ENCODE measurements at places on chromosomes 5 and 9.

DNA sequence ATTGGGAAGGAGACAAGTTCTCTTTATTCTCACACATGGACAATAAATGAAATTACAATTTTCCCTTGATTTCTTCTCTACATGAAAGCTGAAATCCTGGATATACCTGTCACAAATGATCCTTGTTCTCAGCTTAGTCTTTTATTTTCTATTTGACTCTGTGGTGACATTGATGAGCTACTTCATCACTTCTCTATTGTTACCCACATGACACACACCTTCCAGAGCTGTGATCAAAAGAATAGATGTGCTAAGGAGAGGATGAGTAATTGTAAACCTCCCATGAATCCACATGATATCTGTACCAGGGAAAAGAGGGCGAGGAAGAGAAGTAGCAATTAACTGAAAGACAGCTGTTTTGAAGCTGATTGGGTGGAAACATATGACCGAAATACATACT, 102.0 kb downstream of the CAVIN4 start:
- DNase-seq, result no peak

GRCh38 chr5:81579262-81579924, 171.5 kb downstream of the SSBP2 start:
- DNase-seq, result no peak

DNA sequence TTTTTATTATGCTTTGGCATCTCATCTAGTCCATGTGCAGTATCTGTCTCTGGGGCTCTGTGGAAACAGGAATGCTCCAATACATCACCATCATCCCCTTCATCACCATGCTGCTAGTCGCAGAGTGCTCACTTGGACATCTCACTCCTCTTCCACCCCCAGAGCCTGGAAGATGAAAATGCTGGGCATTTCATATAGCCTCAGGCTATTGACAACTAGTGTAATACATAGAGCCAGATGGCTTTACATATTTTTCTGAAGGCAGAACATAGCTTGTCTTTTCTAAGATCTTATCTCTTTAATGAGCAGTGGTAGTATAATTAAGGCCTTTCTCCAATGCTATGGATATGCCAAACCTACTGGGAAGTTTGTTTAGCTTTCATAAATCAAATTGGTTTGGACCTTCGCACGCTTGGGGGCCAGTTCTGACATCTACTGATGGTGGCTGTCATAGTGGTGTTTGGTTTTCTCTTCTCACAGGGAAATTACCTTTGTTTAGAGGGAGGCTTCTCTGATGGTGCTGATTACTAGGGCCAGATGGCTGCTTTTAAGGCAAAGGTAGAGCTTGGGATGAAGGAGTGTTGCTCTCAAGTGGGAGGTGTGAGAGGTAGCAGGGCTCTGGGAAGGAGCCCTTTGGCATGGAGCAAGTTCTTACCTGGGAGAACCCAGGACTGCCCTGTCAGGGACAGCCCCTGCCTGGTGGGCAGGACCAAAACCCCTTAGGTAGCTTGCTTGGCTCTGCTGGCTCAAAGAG, 63.1 kb upstream of the CXCL14 start:
- DNase-seq, result no peak

GRCh38 chr5:124847907-124848306, 101.5 kb upstream of the ZNF608 start:
- no peak for DNase-seq

DNA sequence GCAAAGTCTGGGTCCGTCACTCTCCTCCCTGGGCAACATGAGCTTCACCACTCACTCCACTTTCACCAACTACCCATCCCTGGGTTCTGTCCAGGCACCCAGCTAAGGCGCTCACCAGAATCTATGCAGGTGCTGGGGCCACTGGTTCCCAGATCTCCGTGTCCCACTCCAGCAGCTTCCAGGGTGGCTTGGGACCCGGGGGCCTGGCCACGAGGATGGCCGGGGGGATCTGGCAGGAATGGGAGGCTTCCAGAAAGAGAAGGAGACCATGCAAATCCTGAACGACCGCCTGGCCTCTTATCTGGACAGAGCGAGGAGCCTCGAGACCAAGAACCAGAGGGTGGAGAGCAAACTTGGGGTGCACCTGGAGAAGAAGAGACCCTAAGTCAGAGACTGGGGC, 1611.0 kb upstream of the ACO1 start:
- no peak for DNase-seq

DNA sequence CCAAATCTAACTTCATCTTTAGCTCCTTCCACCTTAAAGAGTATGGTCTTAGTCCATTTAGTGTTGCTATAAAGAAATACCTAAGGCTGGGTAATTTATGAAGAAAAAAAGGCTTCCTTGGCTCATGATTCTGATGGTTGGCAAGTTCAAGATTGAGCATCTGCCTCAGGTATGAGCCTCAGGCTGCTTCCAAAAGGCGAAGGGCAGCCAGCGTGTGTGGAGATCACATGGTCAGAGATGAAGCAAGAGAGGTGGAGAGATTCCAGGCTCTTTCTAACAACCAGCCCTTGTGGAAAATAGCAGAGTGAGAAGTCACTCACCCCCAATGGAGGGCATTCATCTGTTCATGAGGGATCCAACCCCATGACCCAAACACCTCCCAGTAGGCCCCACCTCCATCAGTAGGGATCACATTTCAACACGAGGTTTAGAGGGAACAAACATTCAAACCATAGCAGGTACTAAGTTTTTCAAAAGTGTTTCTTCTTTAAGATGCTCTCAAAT, 225.9 kb downstream of the SGCD start:
- DNase-seq, result no peak

DNA sequence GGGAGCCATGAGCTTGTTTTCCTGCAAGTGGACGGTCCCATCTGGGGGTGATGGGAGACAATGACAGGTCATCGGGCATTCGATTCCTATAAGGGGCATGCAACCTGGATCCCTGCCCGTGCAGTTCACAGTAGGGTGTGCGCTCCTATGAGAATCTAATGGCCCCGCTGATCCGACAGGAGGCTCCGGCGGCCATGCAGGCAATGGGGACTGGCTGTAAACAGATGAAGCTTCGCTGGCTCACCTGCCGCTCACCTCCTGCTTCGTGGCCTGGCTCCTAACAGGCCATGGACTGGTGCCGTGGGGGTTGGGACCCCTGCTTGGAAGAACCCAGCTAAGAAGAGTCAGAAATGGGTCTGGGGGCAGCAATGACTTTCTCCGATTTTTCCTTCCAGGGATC, 21.0 kb downstream of the PAEP start:
- DNase-seq, result no peak

DNA sequence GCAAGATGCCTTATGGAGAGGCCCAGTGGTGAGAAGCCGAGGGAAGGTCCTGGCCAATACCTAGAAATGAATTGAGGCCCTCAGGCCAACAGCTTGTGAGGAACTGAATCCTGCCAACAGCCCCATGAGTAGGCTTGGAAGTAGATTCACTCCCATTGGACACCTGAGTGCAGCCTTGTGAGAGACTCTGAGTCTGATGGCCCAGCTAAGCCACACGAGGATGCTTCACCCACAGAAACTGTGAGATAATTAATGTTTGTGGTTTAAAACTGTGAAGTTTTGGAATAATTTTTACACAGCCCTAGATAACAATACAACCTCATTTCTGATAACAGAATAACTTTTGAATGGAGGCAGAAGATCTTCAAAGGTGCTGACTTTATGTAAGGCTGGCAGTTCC, 65.9 kb upstream of the DAP start:
- DNase-seq, result no peak

GRCh38 chr9:97431044-97431441, 19.1 kb downstream of the TDRD7 start:
- DNase-seq, result no peak

DNA sequence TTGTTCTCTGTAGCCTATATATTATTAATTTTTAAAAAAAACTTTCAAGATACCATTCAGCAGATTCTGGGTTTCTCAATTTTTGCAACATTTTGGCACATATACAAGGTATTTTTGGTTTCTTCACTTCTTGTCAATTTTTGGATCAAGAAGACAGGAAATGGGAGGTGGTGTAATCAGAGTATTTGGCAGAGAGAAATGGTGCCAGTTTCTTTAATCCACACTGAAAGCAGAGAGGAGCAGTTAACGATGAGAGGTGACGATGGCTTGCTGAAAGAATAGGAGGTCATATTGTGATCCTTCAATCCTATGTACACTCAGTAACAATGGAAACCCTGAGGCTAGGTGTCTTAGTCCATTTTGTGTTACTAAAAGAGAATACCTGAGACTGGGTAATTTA, 16.4 kb downstream of the NNT start:
- DNase-seq, result no peak

DNA sequence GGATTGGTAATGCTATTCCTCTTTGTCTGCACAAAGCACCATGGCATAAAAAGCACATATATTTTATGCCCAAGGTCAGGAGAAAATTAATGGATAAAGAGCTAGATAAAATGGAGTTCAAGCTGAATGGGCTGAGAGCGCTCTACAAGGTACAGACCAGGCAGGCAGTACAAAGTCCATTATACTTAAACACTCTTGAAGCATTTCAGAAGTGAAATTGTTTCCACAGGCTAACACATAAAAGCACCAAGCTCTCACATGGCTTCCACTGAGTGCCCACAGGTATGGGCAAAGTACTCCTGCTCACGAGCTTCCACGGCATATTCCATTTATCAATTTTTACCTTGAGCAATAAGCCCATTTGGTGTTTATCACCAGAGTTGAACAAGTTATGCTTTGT, 771.2 kb upstream of the DMAC1 start:
- DNase-seq, result no peak

DNA sequence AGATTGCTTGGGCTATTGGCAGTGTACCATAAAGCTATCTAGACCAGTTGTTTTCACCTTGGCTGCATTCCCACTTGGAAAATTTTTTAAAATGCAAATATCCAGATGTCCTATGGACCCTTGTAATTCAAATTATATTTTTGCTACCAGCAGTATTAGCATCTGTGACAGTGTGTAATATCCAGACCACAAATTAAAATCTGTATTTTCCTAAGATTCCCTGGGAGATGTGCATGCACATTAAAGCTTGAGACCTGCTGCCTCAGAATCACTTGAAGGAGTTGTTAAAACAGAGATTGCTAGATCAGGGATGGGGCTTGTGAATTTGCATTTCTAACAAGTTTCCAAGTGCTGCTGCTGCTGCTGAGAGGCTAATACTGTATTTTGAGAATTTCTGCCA, 381.2 kb upstream of the PDE4D start:
- DNase-seq, result no peak

GRCh38 chr5:161548487-161549094, 2.1 kb upstream of the GABRB2 start:
- no peak for DNase-seq

GRCh38 chr9:68974901-68975300, 39.0 kb downstream of the PRKACG start:
- DNase-seq, result no peak

- no peak for DNase-seq
Observed at GRCh38 chr9:107878462-107878861, 388.9 kb upstream of the KLF4 start.

DNA sequence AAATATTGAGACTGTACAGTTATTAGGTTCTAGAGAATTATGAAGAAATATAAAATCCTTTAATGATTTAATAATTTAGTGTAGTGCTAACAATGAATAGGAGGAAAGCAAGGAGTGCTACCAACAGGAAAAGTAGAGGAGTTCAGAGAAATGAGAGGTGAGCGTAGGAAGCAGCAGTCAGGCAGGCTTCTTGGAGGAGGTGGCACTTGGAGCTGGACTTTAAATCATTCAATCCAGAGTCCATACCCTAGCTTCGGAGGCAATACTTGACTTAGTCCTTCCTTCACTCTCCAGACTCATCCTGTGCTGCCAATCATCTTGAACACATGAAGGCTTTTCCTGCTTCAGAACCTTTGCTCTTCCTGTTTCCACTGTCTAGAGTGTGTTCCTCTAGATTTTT, 254.3 kb downstream of the GRIA1 start:
- DNase-seq, result no peak

DNA sequence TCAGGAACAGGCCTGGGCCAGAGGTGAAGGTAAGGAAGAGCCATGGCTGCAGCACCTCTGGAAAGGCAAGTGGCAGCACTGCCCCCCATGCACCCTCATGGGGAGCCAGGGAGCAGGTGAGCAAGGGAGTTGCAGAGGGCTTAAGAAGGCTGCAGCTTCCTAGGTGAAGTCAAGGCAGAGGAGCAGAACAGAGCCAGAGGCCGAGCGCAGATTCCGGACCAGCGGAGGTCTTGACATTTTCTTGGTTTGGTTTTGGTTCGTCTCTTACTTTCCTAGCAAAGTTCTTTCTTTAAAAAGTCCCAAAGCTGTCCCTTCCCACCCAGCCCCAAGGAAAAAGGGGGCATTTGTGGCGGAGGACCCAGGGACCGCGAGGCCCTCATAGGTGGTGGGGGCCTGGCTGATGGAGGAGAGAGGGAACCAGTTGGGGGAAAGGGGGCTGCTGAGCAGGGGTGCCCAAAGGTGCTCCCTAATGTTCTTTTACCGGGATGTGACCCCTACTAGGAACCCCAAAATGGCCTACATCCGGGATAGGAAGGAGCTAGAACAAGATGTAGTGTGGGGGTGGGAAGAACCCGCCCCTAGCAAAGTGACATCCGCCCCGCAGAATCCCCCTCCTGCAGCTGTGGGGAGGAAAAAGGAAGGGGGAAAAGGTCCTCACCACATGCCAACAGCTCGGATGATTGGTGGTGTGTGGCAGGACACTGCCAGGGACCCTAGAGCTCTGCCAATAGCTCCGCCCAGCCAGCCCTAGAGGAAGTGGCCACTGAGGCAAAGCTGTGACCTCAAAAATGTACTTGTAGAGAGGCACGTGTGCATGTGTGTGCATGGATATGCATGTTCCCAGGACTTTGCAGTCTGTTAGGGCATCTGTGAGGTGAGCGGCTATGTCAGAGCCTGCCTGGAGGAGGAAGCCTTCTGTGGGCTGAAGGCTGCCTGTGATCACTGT, 914 bp upstream of the CD72 start:
- DNase-seq, result no peak

DNA sequence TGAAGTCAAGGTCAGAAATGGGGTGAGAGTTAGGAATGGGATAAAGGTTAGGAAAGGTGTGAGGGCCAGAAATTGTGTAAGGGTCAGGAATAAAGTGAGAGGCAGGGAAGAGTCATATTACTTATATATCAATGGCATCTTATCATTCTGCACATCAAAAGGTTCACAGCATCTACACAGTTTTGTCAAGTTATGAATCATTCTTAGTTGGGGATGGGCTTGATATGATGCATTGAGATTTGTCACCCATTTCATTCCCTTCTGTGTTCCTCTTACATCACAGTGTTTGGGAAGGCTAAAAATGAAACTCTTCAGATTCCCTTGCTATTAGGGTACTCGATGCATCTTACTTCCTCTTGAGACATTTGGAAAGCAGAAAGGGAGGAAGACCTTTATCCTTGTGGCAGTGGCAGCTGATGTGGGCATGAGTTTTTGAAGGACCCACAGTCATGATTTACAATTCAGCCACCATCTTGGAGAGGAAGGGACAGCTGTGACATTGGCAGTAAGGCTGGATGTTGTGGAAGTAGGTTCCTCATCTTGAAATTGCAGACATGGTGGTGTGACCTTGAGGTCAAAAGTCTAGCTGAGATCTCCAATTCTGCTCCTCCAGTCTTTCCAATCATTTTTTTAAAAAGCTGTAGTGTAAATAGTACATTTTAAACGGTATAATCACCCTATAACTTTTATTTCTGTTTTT, 24.2 kb upstream of the NPR3 start:
- DNase-seq, result no peak

All from stimulated activated CD4-positive, alpha-beta T cell treated with anti-CD3 and anti-CD28 coated beads, Interleukin-15, amount 100 ng/mL, for 1 hour (primary cell).